ENCODE measurements at places on chromosomes 3 and 15. TPM values are rescaled to one million over a fixed set of nuclear protein-coding genes. Genes with fewer than 3 reads are reported as not detected.

DNA sequence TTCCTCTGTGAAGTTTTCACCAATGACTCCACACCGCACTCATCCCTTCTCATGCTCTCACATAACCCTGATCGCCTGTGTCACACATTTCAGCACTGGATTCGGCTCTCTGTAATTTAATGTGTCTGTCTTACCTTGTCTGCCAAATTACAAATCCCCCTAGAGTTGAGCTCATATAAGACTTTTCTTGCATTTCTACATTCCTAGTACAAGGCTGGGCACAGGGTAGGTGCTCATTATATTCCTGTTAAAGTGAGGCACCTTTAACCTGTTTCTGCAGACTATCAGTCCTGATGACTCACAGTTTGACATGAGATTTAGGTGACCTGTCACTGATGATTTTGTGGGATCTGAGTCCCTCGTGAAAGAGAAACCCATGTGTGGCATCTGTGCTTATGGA lies 22.6 kb downstream of the TGM5 start:
- no peak for DNase-seq
- H3K36me3 ChIP-seq: no peaks in the 10 kb centered on the region
- H3K27ac ChIP-seq: no peak overlapping the region
- H3K4me3 ChIP-seq: no peak overlapping the region
- H3K4me1 ChIP-seq: no peaks in the 10 kb centered on the region
- no peaks in the 10 kb centered on the region for H3K27me3 ChIP-seq

DNA sequence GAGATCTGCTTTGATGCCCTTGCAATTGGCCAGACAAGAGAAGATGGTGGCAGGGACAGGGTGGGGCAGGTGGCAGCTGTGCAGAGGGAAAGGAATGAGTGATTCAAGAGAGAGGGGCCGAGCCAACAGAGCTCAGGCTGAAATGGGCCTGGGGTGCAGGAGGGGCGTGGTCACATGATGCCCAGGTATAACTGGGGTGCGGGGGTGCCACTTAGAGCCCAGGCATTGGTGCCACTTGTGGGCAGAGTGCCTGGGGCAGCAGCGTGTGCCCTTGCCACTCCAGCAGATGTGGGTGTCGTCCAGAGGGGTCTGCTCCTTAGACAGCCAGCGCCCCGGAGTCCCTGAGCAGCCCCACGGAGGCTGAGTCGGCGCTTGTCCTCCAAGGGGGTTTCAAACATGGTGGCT lies 88.7 kb downstream of the PLXNA1 start:
- H3K27ac ChIP-seq: no peak overlapping the region
- H3K36me3 ChIP-seq: no peaks in the 10 kb centered on the region
- H3K4me3 ChIP-seq: no peak overlapping the region
- no peaks in the 10 kb centered on the region for H3K4me1 ChIP-seq
- DNase-seq: no peak
- H3K27me3 ChIP-seq: no peaks in the 10 kb centered on the region

DNA sequence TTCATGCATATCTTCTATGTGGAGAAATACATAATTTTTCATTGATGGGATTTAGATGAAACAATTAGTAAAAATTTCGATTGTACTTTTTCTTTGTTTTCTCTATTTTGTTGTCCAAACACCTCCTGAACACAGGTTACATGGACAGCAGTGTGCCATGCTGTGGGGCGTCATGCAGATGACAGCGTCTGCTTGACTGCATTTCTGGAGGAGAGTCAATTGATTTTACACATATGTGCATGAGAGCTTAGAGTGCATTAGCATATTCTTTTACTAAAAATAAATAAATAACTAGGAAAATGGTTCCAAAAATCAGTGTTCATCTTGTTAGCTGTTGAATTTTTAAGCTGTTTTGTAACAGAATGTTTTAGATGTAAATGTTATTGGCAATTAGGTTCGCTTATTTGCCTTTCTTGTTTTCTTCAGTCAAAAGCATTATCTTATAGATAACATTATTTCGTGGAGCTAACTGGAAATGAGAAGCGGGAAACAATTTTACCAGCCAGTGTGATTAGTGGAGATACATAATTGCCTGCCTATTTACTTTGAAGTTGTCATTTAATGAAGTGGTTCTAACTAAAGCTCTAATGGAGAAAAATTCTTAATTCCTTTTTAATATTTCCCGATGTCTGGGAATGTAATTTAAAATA lies 82.7 kb upstream of the VGLL3 start:
- no peaks in the 10 kb centered on the region for H3K36me3 ChIP-seq
- H3K27me3 ChIP-seq: no peaks in the 10 kb centered on the region
- H3K4me3 ChIP-seq: no peak overlapping the region
- H3K4me1 ChIP-seq: no peaks in the 10 kb centered on the region

Gene RASGRP1
- total RNA-seq: 24.7 TPM

All from B cell (primary cell).